Stimulated activated CD4-positive, alpha-beta T cell treated with anti-CD3 and anti-CD28 coated beads, Interleukin-4, amount 100 ng/mL, for 1 hour (primary cell): ENCODE measurements at places on chromosomes 1 and 21.

- no peak for DNase-seq
Measured at GRCh38 chr1:118947003-118947765, 41.0 kb downstream of the TBX15 start.

- DNase-seq: no peak
Measured at GRCh38 chr1:213163278-213163711, 112.3 kb downstream of the RPS6KC1 start.

DNA sequence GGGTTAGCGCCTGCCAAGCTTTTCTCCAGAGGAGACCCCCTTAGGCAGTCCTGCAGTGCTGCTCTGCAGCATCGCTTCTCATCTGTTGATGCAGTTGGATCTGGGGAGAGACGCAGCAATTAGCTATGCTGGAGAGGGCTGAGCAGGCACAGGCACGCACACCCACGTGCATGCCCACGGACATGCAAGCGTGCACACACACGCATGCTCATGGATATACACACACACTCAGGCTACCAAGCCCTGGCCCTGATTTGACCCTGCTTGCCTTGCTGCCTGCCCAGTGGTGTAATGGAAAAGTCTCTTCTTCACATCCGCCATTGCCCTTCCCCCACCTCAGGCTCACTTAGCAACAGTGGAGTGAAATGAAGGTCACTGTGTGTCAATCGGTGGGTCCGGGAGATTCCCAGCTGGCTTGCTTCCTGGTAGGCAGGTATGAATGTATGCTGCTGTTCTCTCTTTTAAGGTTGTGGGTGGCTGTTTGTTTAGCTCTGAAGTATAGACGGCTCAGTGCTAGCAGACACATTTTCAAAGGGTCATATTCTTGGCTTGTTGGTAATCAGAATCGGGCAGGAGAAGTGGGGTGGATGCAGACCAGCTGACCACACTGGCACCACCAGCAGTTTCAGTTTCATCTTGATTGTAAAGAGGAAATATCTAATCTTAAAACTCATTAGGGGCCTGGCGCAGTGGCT is 9.5 kb downstream of the ATP1B1 start:
- no peak for DNase-seq

DNA sequence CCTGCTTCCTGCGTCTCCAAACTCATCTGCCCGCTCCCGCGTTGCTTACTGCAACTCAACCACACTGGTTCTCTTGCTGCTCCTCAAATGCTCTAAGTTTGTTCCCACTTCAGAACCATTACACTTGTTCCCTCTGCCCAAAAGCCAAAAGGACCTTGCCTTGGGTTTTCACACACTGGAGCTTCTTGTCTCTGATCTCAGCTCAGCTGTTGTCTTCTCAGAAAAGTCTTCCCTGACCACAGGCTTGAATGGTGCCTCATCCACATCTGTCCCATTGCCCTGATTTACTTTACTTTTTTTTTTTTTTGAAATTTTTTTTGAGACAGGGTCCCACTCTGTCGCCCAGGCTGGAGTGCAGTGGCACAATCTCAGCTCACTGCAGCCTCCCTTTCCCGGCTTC is 44.3 kb upstream of the SYT14 start:
- no peak for DNase-seq

GRCh38 chr1:30415171-30415940 is 308.0 kb downstream of the MATN1 start:
- DNase-seq: no peak

GRCh38 chr1:157000686-157001085 is 44.9 kb downstream of the ARHGEF11 start:
- no peak for DNase-seq

DNA sequence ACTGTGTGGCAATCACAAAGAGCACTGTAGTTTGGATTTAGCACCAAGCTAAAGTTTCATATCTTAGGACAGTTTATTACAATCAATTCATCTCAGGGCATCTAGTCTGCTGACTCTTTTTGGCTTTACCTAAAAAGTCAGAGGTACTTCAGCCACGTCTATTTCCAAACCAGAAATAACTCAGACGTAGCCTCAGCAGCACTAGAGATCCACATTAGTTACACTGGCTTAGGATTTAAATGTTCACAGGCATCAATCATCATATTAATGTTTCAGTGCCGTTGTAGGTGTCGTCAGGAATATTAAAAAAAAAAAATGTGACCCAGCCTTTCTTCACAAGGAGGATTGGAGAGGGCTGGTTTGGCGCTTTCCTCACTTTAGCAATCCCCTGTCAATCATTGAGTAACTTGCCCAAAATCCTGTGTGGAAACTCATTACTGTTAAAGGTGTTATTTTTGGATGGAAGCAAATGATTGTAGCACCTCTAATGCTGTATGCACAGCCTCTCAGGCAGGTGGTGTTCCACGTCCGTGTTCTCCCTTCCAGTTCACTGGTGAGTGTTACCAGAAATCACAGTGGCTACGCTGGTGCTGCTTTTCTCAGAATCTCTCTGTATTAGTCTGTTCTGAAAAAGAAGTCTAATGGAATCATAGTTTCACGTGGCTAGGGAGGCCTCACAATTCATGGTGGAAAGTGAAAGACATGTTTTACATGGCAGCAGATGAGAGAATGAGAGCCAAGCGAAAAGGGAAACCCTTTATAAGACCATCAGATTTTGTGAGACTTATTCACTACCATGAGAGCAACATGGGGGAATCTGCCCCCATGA is 45.4 kb downstream of the NEK7 start:
- no peak for DNase-seq

DNA sequence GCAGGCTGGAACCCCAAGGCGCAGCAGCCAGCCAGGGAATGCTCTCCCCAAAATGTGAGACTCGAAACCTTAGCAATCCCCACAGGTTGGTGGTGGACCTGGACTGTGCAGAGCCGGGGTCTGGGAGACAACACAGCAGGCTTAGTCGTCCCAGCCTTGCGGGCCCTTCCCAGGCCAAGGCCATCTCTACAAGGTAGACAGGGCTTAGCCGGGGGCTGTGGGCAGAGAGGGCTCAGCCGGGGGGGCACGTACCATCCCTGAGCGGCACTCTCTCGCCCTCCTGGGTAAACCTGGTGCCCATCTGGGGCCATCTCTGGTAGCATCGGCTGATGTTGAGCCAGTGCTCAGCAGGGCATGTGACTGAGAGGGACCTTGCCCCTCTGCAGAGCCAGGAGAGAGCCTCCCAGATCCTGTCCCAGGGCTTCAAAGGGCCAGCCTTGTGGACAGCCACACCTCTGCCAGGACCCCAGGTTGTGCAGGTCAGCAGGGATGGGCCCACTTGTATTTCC is 2.2 kb upstream of the ACTRT2 start:
- DNase-seq: no peak

GRCh38 chr1:82901561-82901960 is 1097.4 kb downstream of the TTLL7 start:
- no peak for DNase-seq

DNA sequence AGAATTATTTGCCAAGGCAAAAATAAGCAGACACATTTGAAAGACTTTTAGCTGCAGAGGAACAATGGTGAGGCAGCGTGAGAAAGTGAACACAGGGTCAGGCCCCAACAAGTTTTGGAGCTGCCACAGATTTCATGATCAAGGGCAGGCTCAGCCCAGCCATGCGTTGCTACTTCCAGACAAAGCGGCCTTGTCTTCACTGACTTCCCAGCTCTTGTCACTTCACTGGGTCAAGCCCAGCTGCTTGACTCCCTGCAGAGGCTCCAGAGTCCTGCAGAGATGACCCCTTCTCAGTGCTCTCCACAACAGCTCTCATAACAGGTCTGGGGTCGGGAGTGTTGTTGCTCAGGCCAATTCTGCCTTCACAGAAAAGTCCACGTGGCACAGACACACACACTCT is 35.8 kb downstream of the HHAT start:
- no peak for DNase-seq

GRCh38 chr1:84452436-84452835 is 26.6 kb upstream of the RPF1 start:
- DNase-seq: no peak

DNA sequence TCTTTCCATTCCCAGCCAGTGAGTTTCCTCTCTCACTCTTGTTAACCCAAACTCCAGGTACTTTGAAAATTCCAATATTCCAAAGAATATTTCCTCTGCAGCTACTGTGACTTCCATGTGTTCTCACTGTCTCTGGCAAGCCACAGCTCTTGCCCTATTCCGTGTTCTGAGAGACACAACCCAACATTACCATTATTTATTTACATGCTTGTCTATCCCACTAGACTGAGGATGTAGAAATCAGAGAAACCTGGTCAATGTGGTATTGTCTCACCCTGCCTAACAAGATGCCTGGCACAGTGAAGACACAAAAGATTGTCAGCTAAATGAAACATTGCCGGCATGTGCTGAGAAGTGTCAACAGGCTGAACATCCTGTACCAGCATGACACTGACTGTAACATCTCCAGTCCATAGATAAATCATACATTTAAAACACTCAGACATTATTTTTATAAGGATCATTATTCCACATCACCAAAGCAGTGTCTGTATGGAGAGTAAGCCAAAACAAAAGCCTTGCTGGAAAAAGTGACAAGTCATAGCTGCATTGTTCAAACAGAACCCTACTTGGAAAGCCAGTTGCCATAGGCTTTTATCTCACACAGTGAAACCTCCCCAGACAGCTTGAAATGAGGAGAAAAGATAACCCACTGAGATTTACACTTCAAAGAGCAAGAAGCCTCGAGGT is 72.3 kb downstream of the SIPA1L2 start:
- DNase-seq: no peak

DNA sequence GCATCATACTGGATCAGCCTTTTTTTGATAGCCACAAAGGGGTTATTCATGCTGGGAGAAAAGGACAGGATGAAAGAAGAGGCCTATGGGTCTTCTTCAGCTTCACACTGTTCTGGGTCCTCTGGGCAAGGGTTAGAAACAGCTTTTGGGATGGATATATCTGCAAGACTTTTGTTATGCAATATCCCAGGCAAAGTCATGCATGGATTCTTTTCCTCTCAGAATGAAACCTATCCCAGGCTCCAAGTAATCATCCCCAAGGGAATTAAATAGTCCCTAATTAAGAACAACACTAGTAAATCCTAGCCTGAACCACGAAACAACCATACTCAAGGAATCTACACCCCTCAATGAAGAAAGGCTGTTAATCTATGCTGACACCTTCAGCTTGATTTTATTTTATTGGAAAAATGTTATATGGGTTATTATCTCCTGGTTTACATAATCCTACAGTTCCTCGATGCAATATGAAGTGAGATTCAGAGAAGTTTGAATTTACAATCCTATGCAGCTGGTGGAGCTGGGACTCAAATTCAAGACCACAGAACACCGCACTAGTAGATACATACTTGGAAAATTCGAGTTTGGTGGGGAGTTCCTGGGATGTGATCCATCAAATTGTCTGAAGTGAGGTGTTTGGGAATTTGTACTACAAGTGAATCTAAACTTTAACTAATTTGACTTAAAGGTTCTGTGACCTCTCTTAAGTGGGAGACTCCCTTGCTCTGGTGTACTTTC is 338.6 kb downstream of the TBX15 start:
- DNase-seq: no peak

DNA sequence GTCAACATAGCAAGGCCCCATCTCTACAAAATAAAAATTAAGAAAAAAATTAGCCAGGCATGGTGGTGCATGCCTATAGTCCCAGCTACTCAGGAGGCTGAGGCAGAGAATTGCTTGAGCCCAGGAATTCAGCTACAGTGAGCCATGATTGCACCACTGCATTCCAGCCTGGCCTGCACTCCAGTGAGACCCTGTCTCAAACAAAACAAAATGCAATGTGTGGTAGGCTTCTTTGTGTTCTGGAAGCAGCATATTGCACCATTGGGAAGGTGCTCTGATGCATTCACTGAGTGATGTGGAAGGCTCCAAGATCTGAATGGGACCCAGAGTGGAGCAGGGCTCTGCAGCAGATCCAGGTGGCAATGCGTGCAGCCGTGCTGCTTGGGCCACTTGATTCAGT is 99.6 kb upstream of the COG2 start:
- DNase-seq: no peak

DNA sequence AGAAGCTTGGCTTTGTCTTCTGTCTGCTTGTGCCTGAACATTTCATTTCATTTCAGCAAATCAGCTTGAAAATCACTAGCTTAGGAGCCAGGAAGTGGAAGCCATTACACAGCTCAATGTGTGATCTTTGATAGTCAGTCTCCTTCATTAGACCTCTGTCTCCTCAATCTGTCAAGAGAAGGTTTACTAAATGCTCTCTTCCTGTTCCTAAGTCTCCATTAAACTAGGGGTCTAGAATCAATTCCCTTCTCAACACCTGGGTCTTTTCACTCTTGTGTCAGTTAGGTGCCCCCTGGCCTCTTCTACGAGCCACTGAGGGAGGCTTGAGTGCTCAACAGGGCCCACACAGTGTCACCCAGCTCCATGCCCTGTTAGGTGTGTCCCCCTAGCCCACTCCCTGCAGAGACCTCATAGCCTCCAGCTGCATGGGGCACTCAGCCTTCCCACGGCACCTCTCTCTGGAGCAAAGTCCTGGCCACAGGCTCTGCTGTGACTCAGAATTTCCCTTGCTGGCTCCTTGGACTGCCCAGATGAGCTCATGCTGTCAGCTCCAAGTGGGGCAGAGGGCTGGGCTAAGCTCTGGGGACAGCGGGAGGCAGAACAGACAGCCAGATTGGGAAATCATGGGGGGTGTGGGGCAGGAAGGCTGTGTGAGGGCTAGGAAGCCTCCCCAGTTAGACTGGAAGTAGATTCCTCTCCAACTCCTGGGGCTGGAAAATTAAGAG is 115.7 kb upstream of the IPO9 start:
- DNase-seq: no peak

DNA sequence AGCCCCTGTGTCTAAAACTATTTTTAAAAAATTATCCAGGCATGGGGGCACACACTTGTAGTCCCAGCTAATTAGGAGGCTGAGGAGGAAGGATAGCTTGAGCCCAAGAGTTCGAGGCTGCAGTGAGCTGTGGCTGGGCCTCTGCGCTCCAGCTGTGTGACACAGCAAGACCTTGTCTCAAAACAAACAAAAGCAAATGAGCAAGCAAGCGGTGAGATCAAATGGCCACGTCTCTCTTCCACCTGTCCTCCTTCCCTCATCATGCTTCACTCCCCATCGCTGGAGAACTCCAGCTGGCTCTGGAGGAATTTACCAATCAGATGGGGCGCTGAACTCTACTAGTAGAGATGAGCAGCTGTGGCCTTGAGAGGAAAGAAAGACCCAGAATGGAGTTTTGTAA is 14.0 kb upstream of the REN start:
- no peak for DNase-seq

DNA sequence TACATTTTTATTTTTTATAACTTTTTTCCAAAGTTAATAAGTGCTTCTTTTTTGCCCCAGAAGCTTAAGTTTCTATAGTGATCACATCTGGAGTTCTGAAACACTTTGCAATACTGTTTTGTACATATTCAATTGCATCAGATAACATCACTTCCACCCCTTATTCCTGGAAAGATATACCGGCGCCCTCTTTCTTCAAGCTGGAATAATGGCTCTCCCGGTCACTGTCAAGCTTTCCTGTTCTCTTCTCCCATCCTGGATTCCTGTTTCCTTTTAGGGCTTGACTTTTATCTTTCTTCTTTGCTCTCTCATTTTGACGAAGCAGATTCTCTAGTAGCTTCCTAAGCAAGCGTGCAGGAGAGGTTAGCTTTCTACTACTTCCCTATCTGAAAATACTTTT is 1866.8 kb downstream of the MRPL39 start:
- DNase-seq: no peak

GRCh38 chr1:7403265-7404045 is 367.6 kb upstream of the VAMP3 start:
- DNase-seq: no peak

- no peak for DNase-seq
Measured at GRCh38 chr1:107653765-107654164, 311.2 kb downstream of the VAV3 start.

GRCh38 chr1:53138991-53139884 is 3.2 kb downstream of the SLC1A7 start:
- DNase-seq: no peak

- DNase-seq: no peak
Measured at GRCh38 chr21:15908187-15908586, 178.4 kb downstream of the USP25 start.

GRCh38 chr21:45202889-45203288 is 84.8 kb downstream of the POFUT2 start:
- DNase-seq: no peak
